ENCODE measurements at places on chromosomes 12 and 14. TPM values are rescaled to one million over a fixed set of nuclear protein-coding genes. Genes with fewer than 3 reads are reported as not detected.

Gene AMN
- total RNA-seq: 13.7 TPM

Gene PMCH
- total RNA-seq: not detected

Gene CPNE6
- not detected for total RNA-seq

Gene CCDC196
- not detected for total RNA-seq

Gene KTN1
- total RNA-seq: 164 TPM

Gene VRTN
- total RNA-seq: not detected

Gene BRAP
- 16.7 TPM for total RNA-seq

Gene MAP1LC3B2
- total RNA-seq: 1.9 TPM

Gene BTG1
- 159 TPM for total RNA-seq

Gene MAPK1IP1L
- total RNA-seq: 72.4 TPM

Gene SDSL
- 12.8 TPM for total RNA-seq

Gene SLC25A47
- total RNA-seq: not detected
